NCI-H446 (cell line): ENCODE measurements at places on chromosomes 1 and 21.

GRCh38 chr1:13769830-13770229 lies 69.8 kb downstream of the PRDM2 start:
- no peak for DNase-seq

DNA sequence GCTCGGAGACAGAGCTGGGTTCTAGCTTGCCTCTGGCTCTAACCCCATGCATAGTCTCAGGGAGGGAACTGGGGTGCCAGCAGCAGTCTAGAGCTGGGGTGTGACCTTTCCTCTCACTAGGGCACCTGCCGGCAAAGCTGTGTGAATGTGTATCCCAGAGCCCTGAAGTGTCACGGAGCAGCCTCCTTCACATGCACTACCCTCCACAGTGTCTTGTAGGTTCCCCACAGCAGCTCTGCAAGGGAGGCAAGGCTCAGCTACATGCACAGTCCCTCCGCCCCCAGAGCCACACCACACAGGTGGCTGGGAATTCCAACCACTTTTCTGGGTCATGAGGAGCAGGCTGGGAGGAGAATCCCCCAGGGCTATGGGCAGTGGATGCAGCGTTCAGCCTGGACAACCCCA lies 7.7 kb upstream of the HPCA start:
- no peak for DNase-seq

DNA sequence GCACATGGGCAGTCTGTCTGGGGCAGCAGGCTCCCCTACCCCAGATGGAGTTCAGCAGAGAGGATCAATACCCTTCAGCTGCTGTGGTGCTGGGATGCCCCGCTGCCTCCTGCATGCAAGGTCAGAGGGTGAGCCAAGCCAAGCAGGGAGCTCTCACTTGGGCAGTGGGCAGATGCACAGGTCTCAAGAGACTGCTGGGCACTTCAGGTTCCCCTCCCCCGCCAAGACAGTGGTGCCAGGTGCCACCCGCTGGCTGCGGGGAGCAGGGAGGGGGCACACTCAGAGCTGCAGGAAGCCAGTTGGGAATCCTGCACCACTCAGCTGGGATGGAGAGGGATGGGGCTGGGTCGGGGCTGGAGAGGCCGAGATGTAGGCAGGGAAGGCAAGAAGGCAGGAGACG lies 15.8 kb upstream of the EVA1B start:
- DNase-seq, result no peak

- no peak for DNase-seq
These were observed 4.8 kb downstream of the THBS3 start for GRCh38 chr1:155202731-155203515.

- DNase-seq, result no peak
These were observed 4.5 kb downstream of the TXNIP start for GRCh38 chr1:145991735-145992412.

GRCh38 chr1:179228783-179229213 lies 679 bp downstream of the ABL2 start:
- DNase-seq, result peak; percentile 36

DNA sequence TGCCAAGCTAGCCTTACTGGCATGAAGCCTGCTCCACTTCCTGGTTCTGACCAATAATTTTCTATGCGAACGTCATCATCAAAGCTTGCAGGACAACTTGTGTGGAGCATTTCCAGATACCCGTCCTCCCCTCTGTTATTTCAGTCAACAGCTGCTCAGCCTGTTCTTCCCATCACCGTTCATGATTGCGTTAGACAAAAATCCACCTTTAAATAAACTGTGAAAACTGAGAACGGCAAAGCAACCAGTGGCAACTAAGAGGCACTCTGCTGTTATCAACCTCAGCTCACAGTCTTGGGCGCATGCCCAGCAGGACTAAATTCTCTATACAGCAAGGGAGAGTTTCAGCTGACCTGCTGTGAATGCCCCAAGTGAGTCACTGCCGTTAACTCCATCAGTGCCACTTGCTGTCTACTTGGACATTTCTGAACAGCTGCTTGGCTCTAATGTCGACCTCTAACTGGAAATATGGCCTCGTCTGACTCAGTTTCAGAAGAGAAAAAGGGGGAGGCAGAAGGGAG lies 207.4 kb upstream of the RUNX1 start:
- no peak for DNase-seq

- no peak for DNase-seq
These were observed 4.1 kb downstream of the DIPK1A start for GRCh38 chr1:92957030-92957734.

DNA sequence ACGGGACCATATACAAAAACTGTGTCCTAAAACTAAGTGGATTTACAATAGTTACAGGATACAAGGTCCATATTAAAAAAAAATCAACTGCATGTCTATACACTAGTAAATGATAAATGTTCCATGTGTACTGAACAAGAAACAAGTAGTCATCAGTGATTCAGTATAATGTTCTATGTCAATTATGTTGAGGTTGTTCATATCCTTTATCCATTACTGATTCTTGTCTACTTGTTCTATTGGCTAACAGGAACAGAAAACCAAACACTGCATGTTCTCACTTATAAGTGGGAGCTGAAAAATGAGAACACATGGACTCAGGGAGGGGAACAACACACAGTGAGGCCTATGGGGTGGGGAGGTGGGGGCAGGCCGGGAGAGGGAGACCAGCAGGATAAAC lies 90.5 kb downstream of the CDC42BPA start:
- DNase-seq, result no peak
